Common myeloid progenitor, CD34-positive (primary cell): ENCODE measurements at places on chromosomes 2 and 18.

- no peak for DNase-seq
These were observed 1941.9 kb upstream of the PIK3C3 start for GRCh38 chr18:40013001-40013609.

- no peak for DNase-seq
These were observed 210.2 kb downstream of the TSN start for GRCh38 chr2:121965661-121966060.

- no peak for DNase-seq
These were observed 80.9 kb downstream of the SH3RF3 start for GRCh38 chr2:109209941-109210340.

- DNase-seq: no peak
These were observed 108.7 kb upstream of the SLC39A10 start for GRCh38 chr2:195548198-195548940.

DNA sequence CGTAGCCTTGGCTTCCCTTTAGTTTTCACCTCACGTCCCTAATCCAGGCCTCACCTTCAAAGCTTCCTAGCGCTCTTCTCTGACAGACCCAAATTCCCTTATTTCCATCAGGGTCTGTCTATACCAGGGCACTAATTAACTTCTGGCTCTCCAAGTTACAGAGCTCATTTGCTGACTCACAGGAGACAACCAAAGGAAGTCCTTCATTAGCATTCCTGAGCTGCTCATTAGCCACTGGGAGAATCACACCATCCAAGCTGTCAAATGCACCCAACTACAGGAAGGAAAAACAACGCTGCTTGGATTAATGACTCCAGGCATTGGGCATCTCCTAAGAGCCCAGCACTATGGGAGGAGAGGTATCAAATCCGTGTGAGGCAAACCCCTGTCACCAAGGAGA, 109.8 kb upstream of the ALK start:
- DNase-seq: no peak
